ENCODE measurements at places on chromosomes 12 and 14. TPM values are rescaled to one million over a fixed set of nuclear protein-coding genes. Genes with fewer than 3 reads are reported as not detected.

The RNASE2 gene
- not detected for total RNA-seq

The MOAP1 gene
- 15.8 TPM for total RNA-seq

The POLE gene
- 10.5 TPM for total RNA-seq

DNA sequence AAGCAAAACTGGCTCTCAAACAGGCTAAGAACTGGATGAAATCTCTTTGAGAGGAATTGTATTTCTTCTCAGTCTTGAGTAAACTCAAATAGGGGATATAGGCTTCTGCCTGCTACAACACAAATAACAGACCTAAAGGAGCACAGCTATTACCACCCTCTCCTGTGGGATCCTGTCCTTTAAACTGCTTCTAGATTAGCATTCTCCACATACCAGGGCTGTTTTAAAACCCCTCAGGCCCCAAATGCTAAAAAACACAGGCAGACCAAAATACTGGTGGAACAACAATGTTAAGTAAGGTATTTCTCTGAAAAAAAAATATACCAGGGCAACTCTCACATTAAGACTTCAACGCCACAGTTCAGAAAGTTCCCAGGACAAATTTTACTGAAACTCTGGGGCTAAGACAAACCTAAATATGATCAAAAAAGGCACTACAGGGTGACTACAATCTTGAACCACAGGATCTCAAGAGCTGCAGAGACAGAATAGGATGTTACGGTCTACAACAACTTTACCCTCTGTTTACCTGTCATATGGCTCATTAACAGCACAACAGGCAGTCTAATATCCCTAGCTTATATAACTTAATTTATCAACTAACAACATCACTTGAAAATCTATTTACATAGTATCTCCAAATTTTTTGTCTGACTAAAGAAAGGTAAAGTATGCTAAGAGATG is 7.2 kb downstream of the CPNE8 start:
- DNase-seq: no peak

- DNase-seq: no peak
Observed at GRCh38 chr12:124224535-124225110, 70.3 kb upstream of the RFLNA start.

Measured in bronchial epithelial cell (primary cell).